ENCODE measurements at places on chromosomes 1 and 21.

DNA sequence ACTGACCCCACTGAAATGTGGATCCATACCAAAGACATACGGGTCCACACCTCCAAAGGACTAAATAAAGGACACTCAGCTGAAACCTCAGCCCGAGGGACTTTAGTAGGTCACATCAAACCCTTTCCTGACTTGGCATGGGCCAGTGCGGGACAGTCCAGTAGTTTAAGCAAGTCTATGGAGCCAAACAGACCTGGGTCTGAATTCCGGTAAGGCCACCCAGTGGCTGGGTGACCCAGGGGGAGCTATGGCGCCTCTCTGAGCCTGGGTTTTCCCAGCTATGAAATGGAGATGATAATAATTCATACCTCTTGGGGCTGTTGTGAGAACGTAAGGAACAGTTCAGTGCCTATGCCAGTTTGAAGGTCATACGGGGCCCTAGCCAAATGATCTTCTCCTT lies 36.2 kb upstream of the ZBTB40 start:
- peaks cover 3% of the 10 kb centered on the region for H3K27me3 ChIP-seq
- no peak overlapping the region for H3K4me3 ChIP-seq
- no peak overlapping the region for H3K27ac ChIP-seq
- DNase-seq: no peak
- H3K4me1 ChIP-seq: no peaks in the 10 kb centered on the region

DNA sequence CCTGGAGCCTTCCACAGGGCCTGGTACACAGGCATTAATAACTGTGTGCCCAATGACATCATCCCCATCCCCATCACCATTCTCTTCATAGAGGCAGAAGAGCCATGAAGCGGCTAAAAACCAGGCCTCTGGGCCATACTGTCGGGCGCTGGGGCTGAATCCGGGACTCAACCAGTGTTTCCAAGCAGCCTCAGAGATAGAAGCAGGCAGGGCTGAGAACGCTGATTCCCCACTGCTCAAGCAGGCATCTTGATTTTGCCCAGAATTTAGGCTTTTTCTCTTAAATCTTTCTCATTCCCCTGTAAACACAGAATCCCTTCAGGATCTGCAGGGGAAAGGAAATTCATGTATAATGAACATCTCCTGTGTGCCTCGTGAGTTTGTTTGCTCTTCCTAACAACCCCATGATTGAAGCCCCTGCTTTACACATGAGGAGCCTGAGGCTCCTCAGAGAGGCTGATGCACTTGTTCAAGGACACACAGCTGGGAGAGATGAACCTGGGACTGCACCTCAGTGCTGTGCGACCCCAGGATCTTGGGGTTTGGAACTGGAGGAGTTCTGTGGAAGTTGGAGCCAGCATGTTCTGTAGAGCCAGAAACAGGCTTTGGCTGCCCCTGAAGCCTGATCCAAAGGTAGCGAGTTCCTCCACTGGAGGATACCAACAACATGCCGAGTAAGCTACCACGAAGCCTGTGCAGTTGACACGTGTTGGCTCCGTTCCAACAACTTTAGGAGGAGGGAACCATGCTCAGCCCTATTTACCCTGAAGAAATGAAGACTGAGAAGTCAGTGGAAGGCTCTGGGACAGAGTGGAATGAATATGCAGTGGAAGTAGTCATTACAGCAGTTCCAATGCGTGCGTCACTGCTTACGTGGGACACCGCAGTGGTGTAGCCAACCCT lies 55.5 kb downstream of the EDN2 start:
- H3K4me1 ChIP-seq: no peaks in the 10 kb centered on the region
- DNase-seq: no peak
- peaks cover 49% of the 10 kb centered on the region for H3K27me3 ChIP-seq
- H3K27ac ChIP-seq: no peak overlapping the region
- H3K36me3 ChIP-seq: no peaks in the 10 kb centered on the region

DNA sequence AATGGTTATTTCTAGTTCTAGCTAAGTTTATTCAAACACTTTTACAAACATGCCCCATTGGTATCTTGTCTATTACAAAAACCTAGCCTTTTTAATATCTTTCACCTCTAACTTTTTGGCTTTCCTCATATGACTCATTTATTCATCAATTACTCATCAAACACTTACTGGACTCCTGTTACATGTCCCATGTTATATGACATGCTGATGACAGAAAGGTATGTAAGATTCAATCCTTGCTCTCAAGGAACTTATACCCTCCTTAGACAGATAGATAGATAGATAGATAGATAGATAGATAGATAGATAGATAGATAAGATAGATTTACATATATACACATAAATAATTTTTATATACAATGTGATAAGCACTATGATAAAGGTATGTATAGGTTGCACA lies 33.9 kb upstream of the INSL5 start:
- H3K4me1 ChIP-seq: no peaks in the 10 kb centered on the region
- no peak overlapping the region for H3K27ac ChIP-seq
- DNase-seq: no peak
- H3K36me3 ChIP-seq: no peaks in the 10 kb centered on the region
- no peak overlapping the region for H3K4me3 ChIP-seq

- no peak overlapping the region for H3K4me3 ChIP-seq
- H3K27ac ChIP-seq: no peak overlapping the region
- H3K36me3 ChIP-seq: no peaks in the 10 kb centered on the region
- no peaks in the 10 kb centered on the region for H3K27me3 ChIP-seq
- peaks cover 3% of the 10 kb centered on the region for H3K4me1 ChIP-seq
These were observed 11.2 kb upstream of the RCOR3 start for GRCh38 chr1:211247921-211248320.

- peaks cover 69% of the 10 kb centered on the region for H3K4me1 ChIP-seq
- no peaks in the 10 kb centered on the region for H3K36me3 ChIP-seq
- H3K4me3 ChIP-seq: peak overlapping the region; percentile 44
- H3K27me3 ChIP-seq: no peaks in the 10 kb centered on the region
- no peak for DNase-seq
These were observed 75.0 kb downstream of the CD46 start for GRCh38 chr1:207826557-207827487.

DNA sequence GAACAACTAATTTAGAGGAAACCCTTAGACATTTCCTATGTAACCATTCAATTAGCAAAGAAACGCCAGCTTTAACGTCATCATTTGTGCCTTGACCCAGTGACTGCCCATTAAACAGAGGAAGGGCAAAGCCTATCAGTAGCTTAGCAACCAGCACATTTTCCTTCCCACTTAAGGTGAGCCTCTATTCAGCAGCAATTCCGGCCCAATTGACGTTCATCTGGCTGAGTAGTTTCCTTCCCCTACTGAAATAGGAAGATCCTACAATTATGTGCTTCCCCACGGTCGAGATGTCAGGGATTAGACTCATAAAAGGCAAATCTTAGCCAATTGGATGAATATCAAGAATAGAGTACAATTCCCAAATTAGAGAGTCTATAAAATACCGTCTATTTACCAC lies 482.1 kb upstream of the ADAMTS5 start:
- H3K27me3 ChIP-seq: no peaks in the 10 kb centered on the region
- no peak for DNase-seq
- H3K27ac ChIP-seq: no peak overlapping the region
- no peaks in the 10 kb centered on the region for H3K36me3 ChIP-seq
- H3K4me3 ChIP-seq: no peak overlapping the region
- no peaks in the 10 kb centered on the region for H3K4me1 ChIP-seq

GRCh38 chr21:43699933-43700599 lies 18.9 kb upstream of the PDXK start:
- H3K4me3 ChIP-seq: no peak overlapping the region
- H3K36me3 ChIP-seq: peaks cover 11% of the 10 kb centered on the region
- no peak overlapping the region for H3K27ac ChIP-seq
- peaks cover 28% of the 10 kb centered on the region for H3K27me3 ChIP-seq

DNA sequence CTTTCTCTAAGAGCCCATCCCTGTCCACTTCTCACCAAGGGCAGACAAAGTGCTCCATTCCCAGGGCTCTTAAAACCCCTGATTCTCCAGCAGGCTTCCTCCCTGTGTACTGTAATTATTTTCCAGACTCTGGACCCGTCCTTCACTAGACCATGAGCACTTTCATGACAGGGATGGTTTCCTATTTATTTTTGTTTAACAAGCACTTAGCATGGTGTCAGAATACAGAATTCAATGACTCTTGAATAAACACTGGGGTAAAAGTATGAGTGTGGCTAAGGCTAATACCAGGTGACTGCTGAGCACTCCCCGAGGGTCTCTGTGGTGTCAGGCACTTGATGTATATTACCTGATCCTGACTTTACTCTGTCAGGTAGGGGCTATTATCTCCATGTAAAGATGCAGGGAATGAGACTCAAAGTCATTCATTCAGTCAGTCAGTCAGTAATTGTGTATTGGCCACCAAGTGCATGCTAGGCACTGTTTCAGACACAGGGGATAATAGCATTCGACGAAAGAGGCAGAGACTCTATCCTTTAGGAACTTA lies 47.2 kb downstream of the C1orf21 start:
- no peaks in the 10 kb centered on the region for H3K36me3 ChIP-seq
- H3K4me1 ChIP-seq: no peaks in the 10 kb centered on the region
- DNase-seq: no peak
- no peak overlapping the region for H3K27ac ChIP-seq

- no peak for DNase-seq
- H3K27me3 ChIP-seq: no peaks in the 10 kb centered on the region
- H3K36me3 ChIP-seq: no peaks in the 10 kb centered on the region
These were observed 55.9 kb downstream of the MACO1 start for GRCh38 chr1:25486602-25487001.

GRCh38 chr1:172530000-172530399 lies 3.0 kb upstream of the SUCO start:
- peaks cover 15% of the 10 kb centered on the region for H3K4me1 ChIP-seq
- no peaks in the 10 kb centered on the region for H3K27me3 ChIP-seq
- no peak overlapping the region for H3K27ac ChIP-seq

DNA sequence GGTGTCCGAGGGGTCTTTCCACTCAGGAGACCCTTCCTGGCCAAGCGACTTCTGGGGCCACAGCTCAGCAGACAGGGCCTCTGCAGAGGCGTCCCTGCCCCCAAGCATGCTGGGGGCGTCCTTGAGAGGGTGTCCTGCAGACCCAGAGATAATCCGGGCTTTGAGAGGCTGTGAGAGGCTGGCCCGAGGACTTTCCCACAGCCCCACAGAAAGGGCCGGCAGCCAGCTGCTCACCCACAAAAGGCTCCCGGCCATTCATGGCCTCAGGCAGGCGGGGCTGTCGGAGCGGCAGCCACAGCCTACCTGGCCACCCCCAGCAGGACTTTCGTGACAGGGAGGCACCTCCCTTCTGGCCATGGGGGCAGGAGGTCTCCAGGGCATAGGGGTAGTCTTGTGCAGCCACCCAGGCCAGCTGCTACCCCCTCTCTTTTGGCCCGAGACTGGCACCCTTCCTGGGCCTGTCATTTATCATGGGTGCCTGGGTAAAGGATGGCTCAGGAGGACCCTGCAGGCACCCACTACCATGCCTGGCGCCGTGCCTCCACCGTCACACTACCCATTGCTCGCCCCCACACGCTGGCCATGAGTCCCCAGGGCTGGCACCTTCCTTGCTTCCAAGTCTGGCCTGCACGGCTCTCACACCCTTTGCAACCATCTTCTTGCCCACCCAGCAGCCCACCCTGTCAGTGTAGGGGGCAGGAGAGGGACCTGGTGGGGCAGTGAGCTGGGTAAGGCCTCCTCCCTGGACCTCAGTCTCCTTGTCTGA lies 11.1 kb upstream of the TNFRSF14 start:
- no peak overlapping the region for H3K4me3 ChIP-seq
- H3K27ac ChIP-seq: peak overlapping the region; percentile 58
- peaks cover 19% of the 10 kb centered on the region for H3K27me3 ChIP-seq
- peaks cover 83% of the 10 kb centered on the region for H3K4me1 ChIP-seq
- DNase-seq: no peak
- H3K36me3 ChIP-seq: no peaks in the 10 kb centered on the region

- no peak overlapping the region for H3K27ac ChIP-seq
- no peaks in the 10 kb centered on the region for H3K4me1 ChIP-seq
- no peak for DNase-seq
- H3K27me3 ChIP-seq: no peaks in the 10 kb centered on the region
- H3K36me3 ChIP-seq: no peaks in the 10 kb centered on the region
These were observed 75.4 kb downstream of the RGS2 start for GRCh38 chr1:192884241-192884640.

DNA sequence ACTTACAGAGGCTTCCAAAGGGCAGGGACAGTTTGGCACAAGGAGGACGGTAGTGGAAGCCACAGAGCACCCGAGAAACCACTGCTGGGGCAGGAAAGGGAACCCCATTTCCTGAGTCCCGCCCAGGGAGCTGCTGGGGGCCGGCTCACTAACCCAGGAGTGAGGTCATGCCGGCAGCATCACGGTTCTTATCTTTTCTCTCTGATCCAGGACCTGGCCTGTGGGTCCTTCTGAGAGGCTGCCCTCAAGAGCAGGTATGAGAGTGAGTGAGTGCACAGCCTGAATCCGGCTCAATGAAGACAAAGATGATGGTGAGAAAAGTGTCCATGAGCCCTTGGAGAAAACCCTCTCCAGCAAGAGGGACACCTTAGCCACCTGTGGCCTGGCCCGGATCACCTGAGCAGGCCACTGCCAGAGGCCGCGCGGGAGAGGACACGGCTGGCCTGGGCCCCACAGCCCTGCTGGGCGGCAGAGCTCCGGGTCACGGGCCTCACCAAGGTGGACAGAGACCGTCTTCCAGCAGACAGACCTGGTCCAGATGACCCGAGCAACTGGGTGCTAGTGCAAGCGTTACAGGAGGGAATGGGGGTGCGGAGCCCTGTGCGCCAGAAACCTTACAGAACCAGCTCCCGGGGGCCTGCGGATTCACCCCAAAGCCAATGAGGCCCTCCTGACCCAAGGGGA lies 94.9 kb downstream of the RIPK4 start:
- H3K27me3 ChIP-seq: no peaks in the 10 kb centered on the region
- H3K27ac ChIP-seq: no peak overlapping the region
- no peak overlapping the region for H3K4me3 ChIP-seq
- DNase-seq: no peak

DNA sequence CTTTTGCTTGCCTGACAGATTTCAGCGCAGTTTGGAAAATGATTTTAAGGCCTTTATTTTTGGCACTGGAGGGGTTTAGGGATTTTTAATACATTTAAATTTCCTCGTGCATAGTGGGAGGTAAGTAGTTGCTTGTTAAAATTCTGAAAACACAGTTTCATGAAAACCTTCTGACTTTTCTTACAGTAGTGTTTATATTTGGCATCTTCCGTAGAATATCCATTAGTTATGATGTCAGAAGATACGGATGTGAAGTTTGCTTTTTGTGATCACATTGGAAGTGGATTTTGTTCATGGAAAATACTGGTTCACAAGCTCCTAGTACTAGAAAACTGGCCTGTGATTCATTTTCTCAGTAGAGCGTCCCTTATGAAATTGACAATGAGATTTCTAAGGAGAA lies 1.3 kb downstream of the RABGAP1L start:
- peak overlapping the region; percentile 88 for H3K4me3 ChIP-seq
- H3K27me3 ChIP-seq: no peaks in the 10 kb centered on the region

- DNase-seq: no peak
- no peaks in the 10 kb centered on the region for H3K36me3 ChIP-seq
- H3K27ac ChIP-seq: no peak overlapping the region
- H3K27me3 ChIP-seq: no peaks in the 10 kb centered on the region
These were observed 195.2 kb downstream of the MRPL39 start for GRCh38 chr21:25412100-25412499.

DNA sequence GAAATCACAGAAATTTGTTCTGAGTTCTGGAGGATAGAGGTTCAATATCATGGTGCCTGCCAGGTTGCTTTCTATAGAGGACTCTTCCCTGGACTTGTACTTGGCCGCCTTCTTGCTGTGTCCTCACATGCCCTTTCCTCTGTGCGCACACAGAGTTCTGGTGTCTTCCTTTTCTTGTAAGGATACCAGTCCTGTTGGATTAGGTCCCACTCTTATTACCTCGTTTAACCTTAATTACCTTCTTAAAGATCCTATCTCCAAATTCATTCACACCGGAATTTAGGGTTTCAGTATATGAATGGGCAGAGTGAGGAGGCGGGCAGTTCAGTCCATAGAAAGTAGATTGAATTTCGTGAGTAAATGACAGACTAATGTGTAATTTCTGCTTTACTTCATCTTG lies 413.9 kb downstream of the NCAM2 start:
- no peaks in the 10 kb centered on the region for H3K4me1 ChIP-seq
- no peak for DNase-seq
- H3K4me3 ChIP-seq: no peak overlapping the region
- no peaks in the 10 kb centered on the region for H3K27me3 ChIP-seq
- no peaks in the 10 kb centered on the region for H3K36me3 ChIP-seq
- H3K27ac ChIP-seq: no peak overlapping the region
